Activated CD4-positive, alpha-beta T cell treated with anti-CD3 and anti-CD28 coated beads, Interleukin-2, Interleukin-6, amounts not matched to agents 100 ng/mL and 50 ng/mL, durations not matched to agents 16 hours and 8 hours (primary cell): ENCODE measurements at places on chromosomes 16 and 17.

DNA sequence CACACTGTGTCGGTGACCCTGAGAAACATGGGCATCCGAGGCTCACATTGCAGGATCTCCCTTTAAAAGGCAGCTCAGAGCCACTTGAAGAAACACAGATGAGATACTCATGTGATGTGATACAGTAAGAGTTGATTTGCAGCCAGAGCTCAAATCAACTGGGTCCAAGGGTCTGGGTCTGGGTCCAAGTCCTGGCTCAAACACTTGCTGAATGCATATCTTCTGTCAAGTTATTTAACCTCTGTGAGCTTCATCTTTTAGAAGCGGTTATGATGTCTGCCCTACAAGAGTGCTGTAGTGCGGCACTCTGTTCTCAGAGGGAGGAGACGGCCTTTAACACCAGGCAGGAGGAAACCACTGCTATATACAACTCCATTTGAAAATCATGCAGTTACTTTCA is 6.4 kb downstream of the KRT38 start:
- no peak for DNase-seq

DNA sequence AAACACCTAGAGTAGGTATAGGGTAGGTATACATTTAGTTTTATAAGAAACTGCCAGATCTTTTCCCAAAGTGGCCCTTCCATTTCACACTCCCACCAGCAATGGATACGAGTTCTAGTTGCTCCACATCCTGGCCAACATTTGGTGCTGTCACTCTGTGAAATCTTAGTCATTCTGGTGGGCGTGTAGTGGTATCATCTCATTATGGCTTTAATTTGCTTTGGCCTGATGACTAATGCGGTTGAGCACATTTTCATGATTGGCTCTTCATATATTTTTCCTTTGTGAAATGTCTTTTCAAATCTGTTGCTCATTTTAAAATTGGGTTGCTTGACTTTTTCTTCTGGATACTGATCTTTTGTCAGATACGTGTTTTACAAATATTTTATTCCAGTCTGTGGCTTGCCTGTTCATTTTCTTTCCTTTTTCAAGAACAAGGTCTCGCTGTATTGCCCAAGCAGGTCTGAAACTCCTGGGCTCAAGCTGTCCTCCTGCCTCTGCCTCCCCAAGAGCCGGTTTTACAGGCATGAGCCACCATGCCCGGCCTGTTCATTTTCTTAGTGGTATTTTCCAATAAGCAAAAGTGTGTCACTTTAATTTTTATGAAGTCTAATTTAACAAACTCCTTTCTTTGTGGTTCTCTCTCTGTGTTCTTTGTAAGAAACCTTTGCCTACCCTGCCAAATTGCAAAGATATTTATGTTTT is 192.4 kb downstream of the SEC14L1 start:
- peak; percentile 76 for DNase-seq

GRCh38 chr17:78159575-78160158 is 8.7 kb upstream of the SYNGR2 start:
- peak; percentile 58 for DNase-seq

DNA sequence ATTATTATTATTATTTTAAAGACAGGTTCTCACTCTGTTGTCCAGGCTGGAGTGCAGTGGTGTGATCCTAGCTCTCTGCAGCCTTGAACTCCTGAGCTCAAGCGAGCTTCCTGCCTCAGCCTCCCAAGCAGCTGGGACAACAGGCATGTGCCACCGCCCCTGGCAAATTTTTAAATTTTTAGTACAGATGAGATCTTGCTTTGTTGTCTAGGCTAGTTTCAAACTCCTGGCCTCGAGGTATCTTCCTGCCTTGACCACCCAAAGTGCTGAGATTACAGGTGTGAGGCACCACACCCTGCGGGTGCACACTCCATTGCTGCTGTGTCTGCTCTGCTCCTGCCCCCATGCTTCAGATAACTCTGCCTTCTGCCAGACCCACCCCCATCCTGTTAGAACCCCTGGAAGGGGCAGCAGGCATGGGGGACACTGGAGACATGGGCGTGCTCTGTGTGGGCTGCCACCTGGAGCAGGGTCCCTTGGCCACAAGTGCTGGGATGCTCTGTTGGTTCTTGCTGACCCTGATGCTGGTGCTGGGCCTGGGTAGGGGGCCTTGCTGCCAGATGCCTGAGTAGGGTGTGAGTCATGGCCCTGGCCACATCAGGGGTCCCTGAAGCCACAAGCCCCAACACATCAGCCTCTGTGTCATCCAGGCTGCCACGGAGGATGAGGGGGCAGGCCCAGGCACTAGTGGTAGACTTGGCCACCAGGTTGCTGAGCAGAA is 2.6 kb downstream of the GGT6 start:
- no peak for DNase-seq

GRCh38 chr16:86495756-86496261 is 14.5 kb upstream of the FOXF1 start:
- DNase-seq: no peak

- DNase-seq: no peak
Observed at GRCh38 chr16:17068524-17068923, 402.2 kb downstream of the XYLT1 start.

DNA sequence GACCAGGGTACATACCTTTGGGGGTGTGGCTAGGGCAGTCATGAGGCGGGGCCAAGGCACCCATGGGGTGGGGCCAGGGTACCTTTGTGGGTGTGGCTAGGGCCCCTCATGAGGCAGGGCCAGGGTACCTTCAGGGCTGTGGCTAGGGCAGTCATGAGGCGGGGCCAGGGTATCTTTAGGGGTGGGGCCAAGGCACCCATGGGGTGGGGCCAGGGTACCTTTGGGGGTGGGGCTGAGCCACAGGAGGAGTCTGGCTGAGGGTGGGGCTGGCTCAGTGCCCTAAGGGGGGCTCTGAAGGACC is 3.5 kb downstream of the GNG13 start:
- DNase-seq: peak; percentile 55

DNA sequence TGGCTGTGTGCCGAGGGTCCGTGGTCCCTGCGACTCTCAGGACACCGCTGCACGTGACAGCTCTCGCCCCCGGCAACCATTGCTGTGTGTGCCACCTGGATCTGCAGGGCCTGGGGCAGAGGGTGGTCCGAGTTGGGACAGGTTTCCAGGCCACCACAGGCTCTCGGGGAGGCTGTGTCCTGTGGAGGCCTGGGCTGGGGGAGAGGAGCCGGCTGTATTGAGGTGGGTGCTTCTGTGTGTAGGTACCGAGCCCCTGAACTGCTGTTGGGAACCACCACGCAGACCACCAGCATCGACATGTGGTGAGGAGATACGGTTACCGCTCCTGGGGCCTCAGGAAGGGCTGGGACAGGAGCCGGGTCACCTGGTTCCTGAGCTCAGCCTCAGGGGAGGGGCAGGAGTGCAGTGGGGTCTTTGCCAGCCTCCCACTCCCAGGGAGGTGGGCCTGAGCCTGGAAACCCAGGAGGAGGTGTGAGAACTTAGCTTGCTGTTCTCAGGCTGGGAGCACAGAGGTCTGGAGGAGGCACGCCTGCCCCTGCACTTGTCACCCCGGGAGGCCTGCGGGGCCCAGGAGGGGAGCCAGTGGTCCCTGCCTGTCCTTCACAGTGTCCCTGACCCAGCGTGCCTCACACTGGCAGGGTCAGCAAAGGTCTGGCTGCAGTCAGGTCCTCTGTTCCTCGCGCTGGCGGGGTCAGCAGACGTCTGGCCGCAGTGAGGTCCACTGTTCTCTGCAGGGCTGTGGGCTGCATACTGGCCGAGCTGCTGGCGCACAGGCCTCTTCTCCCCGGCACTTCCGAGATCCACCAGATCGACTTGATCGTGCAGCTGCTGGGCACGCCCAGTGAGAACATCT is 7.3 kb downstream of the SPATA2L start:
- DNase-seq: no peak

DNA sequence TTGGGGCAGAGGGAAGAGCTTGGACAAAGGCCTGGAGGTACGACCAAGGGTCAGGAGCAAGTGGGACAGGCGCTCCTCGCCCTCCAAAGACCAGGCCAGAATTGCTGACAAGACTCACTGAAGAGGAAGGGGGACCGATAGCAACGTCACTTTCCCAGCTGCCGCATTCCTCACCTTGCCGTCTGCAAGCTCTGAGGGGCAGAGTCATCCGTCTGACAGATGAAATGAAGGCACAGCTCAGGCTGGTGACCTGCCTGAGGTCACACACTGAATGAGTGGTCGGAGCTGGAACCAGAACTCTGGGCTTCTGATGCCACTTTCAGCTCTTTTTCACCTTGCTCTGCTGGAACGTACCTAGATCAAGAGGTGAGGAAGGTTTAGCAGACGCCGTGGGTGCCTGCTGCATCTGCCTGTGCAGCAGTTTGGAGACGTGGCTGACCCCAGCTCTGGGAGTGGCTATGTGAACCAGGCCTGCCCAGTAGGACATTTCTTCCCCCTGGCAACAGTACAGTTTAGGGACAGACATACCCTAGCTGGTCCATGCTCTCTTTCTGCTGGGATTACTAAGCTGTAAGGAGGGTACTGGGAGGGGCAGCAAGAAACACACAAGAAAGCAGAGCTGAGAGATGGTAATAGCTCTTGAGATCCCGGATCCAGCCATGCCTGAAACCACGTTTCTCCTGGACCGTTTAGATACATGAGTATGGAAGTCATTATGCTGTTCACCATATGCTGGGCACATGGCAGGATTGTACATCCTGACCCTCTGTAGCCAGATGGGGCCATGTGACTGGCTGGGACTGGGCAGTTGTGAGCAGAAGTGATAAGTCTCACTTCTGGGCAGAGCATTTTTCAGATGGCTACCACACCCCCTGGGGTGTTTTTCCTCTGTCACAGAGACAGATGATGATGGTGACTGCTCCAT is 50.9 kb downstream of the IL21R start:
- no peak for DNase-seq

- DNase-seq: peak; percentile 20
Observed at GRCh38 chr16:87698676-87699199, 67.0 kb downstream of the KLHDC4 start.

DNA sequence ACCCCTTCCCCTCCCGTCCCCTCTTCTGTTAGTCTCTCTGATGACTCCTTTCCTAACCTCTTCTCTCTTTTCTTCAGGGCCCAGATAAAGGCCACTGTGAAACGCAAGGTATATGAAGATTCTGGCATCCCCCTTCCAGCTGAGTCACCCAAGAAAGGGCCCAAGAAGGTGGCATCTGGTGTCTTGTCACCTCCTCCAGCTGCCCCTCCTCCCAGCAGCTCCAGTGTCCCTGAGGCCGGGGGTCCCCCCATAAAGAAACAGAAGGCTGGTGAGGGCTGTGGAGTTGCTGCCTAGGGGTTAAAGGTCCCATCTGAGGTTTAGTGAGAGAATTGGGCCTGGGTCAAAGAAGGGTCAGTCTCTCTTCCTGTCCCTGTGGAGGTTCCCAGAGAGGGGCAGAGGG is 4.0 kb downstream of the RNASEK start:
- no peak for DNase-seq

- DNase-seq: peak; percentile 32
Observed at GRCh38 chr17:80889231-80890195, 102.1 kb upstream of the CHMP6 start.

GRCh38 chr17:40086150-40087044 is 14.0 kb downstream of the NR1D1 start:
- DNase-seq: peak; percentile 68

GRCh38 chr16:67407176-67407787 is 9.0 kb downstream of the ZDHHC1 start:
- DNase-seq: no peak

DNA sequence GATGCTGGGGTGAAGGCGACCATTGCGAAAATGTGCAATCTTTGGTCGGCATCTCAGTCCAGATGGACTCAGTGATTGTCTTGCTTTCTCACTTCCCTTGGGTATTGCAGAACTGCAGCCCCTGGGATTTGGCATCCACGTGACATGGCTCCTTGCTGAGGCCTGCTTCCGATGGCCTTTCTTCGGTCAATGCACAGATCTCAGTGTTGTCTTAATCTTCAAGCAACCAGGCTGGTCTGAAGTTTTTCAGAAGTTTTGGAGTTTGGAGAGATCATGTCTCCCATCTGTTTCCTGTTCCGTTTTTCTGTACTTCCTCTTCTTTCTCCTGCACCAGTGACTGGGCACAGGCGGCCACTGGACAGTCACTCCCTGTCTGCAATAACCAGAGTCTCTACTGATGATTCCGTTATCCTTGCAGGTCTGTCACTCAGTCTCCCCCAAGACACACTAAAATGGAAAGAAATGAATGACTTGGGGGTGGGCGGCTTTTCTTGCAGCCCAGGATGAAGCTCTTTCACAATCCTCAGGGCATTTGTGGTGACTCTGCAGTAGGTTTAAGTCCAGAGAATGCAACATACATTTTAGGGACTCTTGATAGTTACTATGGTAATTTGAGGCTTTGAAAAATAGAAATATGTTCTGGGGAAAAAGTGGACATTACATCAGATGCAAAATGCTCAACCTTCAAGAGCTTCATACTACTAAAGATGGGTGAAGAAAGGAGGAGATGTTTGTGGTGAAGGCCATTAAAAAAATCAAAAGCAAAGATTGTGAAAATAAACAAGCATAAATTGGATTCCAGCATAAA is 106.3 kb upstream of the ZFHX3 start:
- DNase-seq: no peak

GRCh38 chr17:78854508-78854907 is 13.9 kb upstream of the USP36 start:
- DNase-seq: no peak

DNA sequence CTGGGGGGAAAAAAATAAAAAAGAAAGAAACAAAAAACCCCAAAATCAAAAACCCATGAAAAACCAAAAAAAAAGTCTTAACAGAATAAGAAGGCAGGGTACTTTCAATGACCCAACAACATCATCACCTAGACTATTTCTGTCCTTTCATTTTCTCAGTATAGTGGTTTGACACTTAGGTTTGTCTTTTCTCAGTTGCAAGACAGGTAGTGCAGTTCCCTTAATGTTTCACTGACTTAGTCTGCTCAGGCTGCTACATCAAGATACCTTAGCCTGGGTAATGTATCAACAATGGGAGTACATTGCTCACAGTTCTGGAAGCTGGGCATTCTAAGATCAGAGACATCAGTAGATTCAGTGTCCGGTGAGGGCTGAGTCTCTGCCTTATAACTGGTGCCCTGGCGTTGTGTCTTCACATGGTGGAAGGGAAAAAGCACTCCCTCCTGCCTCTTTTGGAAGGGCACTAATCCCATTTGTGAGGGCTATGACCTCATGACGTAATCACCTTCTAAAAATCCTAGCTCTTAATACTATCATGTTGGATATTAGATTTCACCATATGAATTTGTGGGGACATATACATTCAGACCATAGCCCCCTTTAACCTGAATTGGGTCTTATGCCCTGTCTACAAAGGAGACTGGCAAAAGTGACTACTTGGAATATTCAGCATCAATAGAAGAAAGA is 362.3 kb upstream of the RBFOX1 start:
- DNase-seq: no peak

GRCh38 chr16:27468941-27469531 is 67.1 kb downstream of the IL21R start:
- no peak for DNase-seq

GRCh38 chr17:44385287-44386181 is 3.9 kb downstream of the ITGA2B start:
- DNase-seq: peak; percentile 90

GRCh38 chr17:55426851-55427586 is 5.4 kb upstream of the MMD start:
- DNase-seq: no peak

- peak; percentile 87 for DNase-seq
Observed at GRCh38 chr16:27318392-27319256, 4.8 kb downstream of the IL4R start.
